LHCN-M2 (cell line): ENCODE measurements at places on chromosomes 2 and 18. TPM values are rescaled to one million over a fixed set of nuclear protein-coding genes. Genes with fewer than 3 reads are reported as not detected.

Gene TLX2
- total RNA-seq, result 0.46 and 1.1 TPM in 2 replicates

Gene NCL
- 154 and 228 TPM in 2 replicates for total RNA-seq

Gene IL36G
- total RNA-seq, result not detected in 2 replicates

Gene SLC8A1
- total RNA-seq, result 21.7 and 22.5 TPM in 2 replicates

Gene ARHGAP25
- 0.13 TPM in 1 of 2 replicates, not detected in the other for total RNA-seq

Gene RUFY4
- not detected in 2 replicates for total RNA-seq

Gene CCBE1
- 54.9 and 92.6 TPM in 2 replicates for total RNA-seq

Gene SERPINB12
- total RNA-seq, result 0.29 TPM in 1 of 2 replicates, not detected in the other

Gene SLC38A11
- not detected in 2 replicates for total RNA-seq

Gene EVX2
- total RNA-seq, result not detected in 2 replicates

Gene IL1F10
- not detected in 2 replicates for total RNA-seq

Gene CCDC150
- 10.2 and 11.3 TPM in 2 replicates for total RNA-seq

Gene SOWAHC
- 6.4 and 7.3 TPM in 2 replicates for total RNA-seq

Gene ZNF532
- total RNA-seq, result 32.7 and 33.5 TPM in 2 replicates

Gene CABYR
- 0.34 and 0.64 TPM in 2 replicates for total RNA-seq

Gene PROM2
- 0.06 TPM in 2 replicates for total RNA-seq

Gene REG3G
- total RNA-seq, result not detected in 2 replicates

Gene EML6
- 0.32 and 0.34 TPM in 2 replicates for total RNA-seq
